ENCODE measurements at places on chromosomes 6 and 20. TPM values are rescaled to one million over a fixed set of nuclear protein-coding genes. Genes with fewer than 3 reads are reported as not detected.

The LRRC73 gene
- total RNA-seq = 0.33 TPM

The C4B gene
- total RNA-seq = 43.9 TPM

The PDYN gene
- not detected for total RNA-seq

The TNXB gene
- total RNA-seq = 63.9 TPM

The SLC22A1 gene
- 0.26 TPM for total RNA-seq

The CTAGE9 gene
- total RNA-seq = not detected

The FOXS1 gene
- not detected for total RNA-seq

The PTPRT gene
- not detected for total RNA-seq

GRCh38 chr20:18279242-18279641 is 9.1 kb upstream of the ZNF133 start:
- peaks cover 9% of the 10 kb centered on the region for H3K27me3 ChIP-seq
- H3K36me3 ChIP-seq = no peaks in the 10 kb centered on the region
- H3K4me3 ChIP-seq = no peak overlapping the region
- no peaks in the 10 kb centered on the region for H3K4me1 ChIP-seq
- H3K27ac ChIP-seq = no peak overlapping the region

DNA sequence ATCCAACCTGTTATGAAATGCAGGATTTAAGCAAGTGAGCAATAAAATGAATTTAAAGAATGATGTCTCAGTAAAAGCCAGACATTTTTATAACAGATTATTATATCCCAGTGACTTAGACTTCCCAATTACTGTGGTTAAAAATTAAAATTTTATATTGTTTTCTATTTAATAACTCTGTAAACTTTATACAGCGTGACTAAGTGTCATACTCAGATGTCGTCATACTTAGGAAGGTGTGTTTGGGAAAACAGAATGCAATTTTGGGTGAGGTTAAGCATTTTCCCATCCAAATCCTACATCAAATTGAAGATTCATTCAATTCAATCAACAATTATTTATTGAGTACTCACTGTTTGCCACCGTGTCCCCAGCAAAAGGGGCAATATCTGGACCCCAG is 31.4 kb upstream of the FRMD1 start:
- DNase-seq = no peak
- H3K4me3 ChIP-seq = no peak overlapping the region
- no peaks in the 10 kb centered on the region for H3K4me1 ChIP-seq
- H3K36me3 ChIP-seq = no peaks in the 10 kb centered on the region

DNA sequence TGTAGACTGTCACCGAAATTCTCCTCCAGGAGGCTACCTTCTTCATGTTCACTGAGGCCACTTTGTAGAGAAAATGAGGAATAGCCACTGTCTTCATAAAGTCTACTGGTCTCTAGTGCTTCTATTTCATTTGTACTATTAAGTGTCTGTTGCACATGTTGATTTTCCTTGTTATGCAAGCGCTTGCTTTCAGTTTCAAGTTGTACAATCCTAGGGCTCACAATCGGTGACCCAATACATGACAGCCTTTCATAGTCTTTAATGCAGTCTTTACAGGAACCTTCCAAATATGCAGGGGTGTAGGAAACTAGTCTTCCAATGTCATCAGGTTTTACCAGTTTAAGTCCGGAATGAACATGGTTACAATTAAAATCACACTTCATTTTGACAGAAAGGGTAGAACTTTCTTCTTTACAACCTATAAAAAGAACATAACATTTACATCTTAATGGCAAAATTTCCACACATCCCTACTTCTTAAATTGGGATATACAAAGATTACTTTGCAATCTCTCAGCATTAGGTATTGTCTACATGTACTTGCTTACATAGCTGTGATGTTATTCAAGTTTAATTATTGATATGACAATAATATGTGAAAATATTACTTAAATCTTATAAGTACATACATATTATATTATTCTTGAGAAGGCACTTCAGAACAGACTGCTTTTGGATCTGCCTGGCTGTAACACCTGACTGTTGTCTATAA is 7.5 kb downstream of the FBXO5 start:
- peaks cover 2% of the 10 kb centered on the region for H3K36me3 ChIP-seq
- no peak overlapping the region for H3K4me3 ChIP-seq
- peaks cover 10% of the 10 kb centered on the region for H3K4me1 ChIP-seq
- H3K27me3 ChIP-seq = no peaks in the 10 kb centered on the region

DNA sequence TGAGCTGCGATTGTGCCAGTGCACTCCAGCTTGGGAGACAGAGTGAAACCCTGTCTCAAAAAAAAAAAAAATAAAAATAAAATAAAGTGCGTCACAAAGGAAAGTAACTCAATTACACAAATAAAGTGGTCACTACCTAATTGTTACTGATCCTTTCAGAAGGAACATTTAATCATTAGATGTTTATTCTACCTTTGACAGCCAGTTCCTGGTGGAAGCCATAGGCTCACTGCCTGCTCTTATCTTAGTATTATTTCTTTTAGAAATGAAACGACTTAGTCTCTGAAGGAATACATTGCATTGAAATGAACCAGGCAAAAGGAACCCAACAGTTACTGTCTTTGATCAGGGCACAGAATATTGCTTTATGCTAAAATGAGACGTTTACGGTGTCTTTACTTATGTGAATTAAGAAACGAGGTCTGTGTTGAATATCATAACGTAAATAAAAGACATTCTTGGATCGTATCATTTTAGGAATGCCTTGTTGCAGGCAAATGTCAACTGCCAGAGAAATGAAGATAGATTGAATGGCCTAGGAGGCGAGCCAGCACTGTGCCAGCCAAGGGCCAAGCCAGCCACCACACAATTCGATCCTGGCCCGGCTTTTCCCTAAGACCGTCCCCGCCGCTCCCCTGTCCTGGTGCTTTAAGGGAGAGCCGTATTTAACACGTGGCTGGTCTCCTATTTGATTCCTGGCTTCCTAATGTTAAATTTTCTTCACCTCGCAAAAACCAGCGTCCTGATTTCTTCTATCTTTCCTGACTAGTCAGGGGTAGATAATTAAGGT is 136.7 kb upstream of the GMDS start:
- H3K36me3 ChIP-seq = no peaks in the 10 kb centered on the region
- H3K4me3 ChIP-seq = no peak overlapping the region
- H3K27ac ChIP-seq = no peak overlapping the region
- no peak for DNase-seq
- H3K4me1 ChIP-seq = no peaks in the 10 kb centered on the region

DNA sequence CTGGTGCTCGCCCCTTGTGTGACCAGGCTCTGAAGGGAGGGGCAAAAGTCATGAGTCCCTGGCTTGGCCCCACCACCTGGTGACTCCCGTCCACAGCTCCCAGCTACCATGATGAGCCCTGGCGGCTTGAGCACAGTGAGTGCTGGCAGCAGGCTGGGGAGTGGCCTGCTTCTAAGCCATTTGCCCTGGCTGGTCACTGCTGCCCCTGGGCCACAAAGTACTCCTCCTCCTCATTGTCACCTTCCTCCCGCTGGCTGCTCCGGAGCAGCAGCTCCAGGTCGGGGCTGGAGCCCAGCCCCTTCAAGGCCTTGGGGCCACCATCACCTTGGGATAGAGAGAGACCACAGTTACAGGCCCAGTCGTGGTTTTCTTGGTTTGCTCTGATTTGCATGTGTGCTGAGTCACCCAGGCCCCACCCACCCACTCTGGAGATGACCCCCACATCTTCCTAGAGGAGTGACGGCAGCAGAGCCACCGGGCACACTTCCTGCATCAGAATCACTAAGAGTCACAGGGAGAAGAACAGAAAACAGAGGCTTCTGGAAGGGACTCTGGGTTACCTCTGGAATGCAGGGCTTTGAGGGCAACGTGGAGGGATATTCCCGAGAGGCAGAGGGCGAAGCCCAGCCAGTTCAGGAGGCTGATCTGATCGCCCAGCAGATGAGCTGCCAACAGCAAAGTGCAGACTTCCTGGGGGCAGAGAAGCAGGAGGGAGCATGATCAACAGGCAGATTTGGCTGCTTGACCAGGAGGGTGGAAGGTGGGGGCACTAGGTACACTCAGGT is 42.1 kb upstream of the CDH22 start:
- H3K4me3 ChIP-seq = no peak overlapping the region
- DNase-seq = peak; percentile 95
- peak overlapping the region; percentile 56 for H3K27ac ChIP-seq
- H3K27me3 ChIP-seq = no peaks in the 10 kb centered on the region

GRCh38 chr6:43096451-43097097 is 20.5 kb downstream of the PTK7 start:
- no peaks in the 10 kb centered on the region for H3K27me3 ChIP-seq
- H3K27ac ChIP-seq = peak overlapping the region; percentile 48
- peak; percentile 96 for DNase-seq

DNA sequence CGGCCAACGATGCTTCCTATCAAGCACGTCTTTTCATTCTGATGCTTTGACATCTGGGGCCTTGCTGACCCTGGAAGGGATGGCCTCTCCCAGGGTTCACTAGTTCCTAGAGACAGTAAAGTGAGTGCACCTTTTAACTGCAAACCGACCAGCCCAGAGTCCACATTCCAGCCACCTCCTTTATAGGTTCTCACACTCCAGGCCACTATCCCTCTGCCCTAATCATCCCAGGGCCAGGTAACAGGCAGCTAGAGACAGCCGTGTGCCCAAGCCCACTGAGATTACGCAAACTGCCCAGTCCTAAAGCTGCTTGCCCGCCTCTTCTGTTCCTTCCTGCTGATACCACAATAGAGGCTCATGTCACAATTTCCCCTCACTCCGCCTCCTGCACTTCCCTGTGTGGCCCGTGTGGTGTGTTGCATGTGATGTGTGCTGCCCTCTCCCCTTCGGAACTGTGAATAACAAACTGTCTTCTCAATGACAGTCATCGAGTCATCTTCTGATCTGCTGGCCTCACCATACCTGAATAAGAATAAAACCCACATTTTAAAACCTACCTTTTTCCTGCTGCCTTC is 123.7 kb upstream of the EXOC2 start:
- H3K27me3 ChIP-seq = no peaks in the 10 kb centered on the region
- no peak overlapping the region for H3K27ac ChIP-seq
- no peak overlapping the region for H3K4me3 ChIP-seq
- no peaks in the 10 kb centered on the region for H3K36me3 ChIP-seq
- H3K4me1 ChIP-seq = no peaks in the 10 kb centered on the region

GRCh38 chr6:34970957-34971356 is 81.9 kb downstream of the ANKS1A start:
- peak overlapping the region; percentile 37 for H3K27ac ChIP-seq
- H3K4me3 ChIP-seq = no peak overlapping the region
- H3K27me3 ChIP-seq = no peaks in the 10 kb centered on the region
- H3K36me3 ChIP-seq = no peaks in the 10 kb centered on the region
- DNase-seq = peak; percentile 37

DNA sequence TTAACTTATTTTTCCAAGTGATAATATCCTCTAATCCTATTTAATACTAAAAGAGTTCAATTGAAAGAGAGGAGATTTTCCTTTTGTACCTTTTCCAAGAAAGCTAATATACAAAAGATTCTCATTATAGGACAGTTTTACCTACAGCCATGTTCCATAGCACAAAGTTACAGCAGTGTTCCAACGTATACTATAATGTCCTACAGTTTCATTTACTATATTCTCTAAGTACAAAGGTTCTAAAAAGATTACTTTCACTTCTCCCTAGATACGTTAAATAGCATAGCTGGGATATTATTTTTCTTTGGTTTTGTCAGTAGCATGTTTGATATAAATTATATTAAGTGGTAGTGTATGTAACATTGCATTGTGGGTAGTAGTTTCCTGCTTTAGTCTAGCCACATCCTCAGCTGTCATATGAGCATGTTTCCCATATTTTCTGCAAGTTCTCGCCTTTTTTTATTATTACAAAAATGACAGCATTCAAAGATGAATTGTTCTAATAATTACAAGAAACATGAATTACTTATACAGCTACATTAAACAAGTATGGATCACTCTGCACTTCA is 4.4 kb upstream of the RUNX2 start:
- H3K27me3 ChIP-seq = no peaks in the 10 kb centered on the region
- no peaks in the 10 kb centered on the region for H3K36me3 ChIP-seq
- no peak overlapping the region for H3K27ac ChIP-seq
- DNase-seq = no peak

DNA sequence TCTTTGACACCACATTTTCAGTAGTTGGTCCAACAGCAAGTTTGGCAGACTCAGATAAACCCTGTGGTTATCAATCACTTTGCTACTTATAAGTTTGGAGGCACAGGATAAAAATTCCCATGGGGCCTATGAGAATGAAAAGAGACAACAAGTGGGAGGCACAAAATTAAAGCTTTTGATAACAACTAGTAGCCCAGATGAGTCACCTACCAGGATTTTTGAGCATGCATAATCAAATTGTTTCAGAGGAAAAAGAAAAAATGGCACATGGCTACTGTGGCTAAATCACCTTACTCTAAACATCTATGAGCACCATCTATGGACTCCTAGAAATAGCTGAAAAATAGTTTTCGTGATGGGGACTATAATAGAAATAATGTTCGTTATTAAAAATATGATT is 40.8 kb upstream of the BMP5 start:
- H3K36me3 ChIP-seq = no peaks in the 10 kb centered on the region
- no peak overlapping the region for H3K4me3 ChIP-seq
- DNase-seq = peak; percentile 77
- no peak overlapping the region for H3K27ac ChIP-seq
- H3K4me1 ChIP-seq = no peaks in the 10 kb centered on the region
- H3K27me3 ChIP-seq = no peaks in the 10 kb centered on the region

DNA sequence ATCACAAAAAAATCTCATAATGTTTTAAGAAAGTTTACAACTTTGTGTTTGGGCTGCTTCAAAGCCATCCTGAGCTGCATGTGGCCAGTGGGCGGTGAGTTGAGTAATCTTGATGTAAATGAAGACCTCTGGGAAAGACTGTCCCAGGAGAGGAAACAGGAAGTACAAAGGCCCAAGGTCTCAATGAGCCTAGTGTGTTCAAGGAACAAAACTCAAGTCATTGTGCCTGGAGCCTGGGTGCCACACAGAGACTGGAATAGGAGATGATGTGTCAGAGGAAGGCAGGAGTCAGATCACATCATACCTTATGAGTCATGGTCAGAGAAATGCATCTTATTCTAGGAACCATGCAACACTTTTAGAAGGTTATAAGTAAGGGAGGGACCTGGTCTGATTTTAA is 51.5 kb downstream of the COL19A1 start:
- no peak overlapping the region for H3K4me3 ChIP-seq
- H3K4me1 ChIP-seq = no peaks in the 10 kb centered on the region
- H3K27me3 ChIP-seq = no peaks in the 10 kb centered on the region
- no peaks in the 10 kb centered on the region for H3K36me3 ChIP-seq

DNA sequence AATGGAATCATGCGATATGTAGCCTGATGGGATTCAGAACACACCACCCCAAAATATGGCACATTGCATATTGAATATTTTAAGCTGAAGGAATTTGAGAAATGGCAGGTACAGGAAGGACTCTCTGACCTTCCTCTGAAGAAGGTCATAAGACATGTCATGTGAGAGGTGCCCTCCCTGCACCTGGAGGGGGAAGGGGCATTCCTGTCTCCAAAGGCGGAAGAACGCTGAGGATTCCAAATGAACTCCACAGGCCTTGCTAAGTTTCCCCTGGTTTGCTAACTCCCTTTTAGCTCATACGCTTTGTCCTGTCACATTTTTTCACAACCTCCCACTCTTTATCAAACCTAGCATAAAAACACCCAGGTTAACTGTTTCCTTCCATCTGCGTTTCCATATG is 347.8 kb downstream of the CDKAL1 start:
- H3K27ac ChIP-seq = no peak overlapping the region
- no peak for DNase-seq
- peaks cover 5% of the 10 kb centered on the region for H3K4me1 ChIP-seq
- H3K36me3 ChIP-seq = no peaks in the 10 kb centered on the region
- no peak overlapping the region for H3K4me3 ChIP-seq
- no peaks in the 10 kb centered on the region for H3K27me3 ChIP-seq

- H3K27me3 ChIP-seq = no peaks in the 10 kb centered on the region
- H3K27ac ChIP-seq = no peak overlapping the region
- H3K4me3 ChIP-seq = no peak overlapping the region
- peaks cover 2% of the 10 kb centered on the region for H3K36me3 ChIP-seq
- peak; percentile 13 for DNase-seq
Observed at GRCh38 chr6:142210606-142211005, 63.5 kb downstream of the VTA1 start.
